ENCODE measurements at places on chromosomes 4 and X.

- no peak for DNase-seq
Observed at GRCh38 chr4:139884438-139884837, 218.8 kb downstream of the MGST2 start.

GRCh38 chrX:140439476-140439875 lies 65.4 kb downstream of the SOX3 start:
- DNase-seq: peak; percentile 74

DNA sequence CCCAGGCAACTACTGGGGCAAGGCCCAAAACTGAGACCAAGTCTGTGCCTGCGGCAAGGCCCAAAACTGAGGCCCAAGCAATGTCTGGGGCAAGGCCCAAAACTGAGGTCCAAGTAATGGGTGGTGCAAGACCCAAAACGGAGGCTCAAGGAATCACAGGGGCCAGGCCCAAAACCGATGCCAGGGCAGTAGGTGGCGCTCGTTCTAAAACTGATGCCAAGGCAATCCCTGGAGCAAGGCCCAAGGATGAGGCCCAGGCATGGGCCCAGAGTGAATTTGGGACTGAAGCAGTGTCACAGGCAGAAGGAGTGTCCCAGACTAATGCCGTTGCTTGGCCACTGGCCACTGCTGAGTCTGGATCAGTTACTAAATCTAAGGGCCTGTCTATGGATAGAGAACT lies 2.7 kb downstream of the GPRASP2 start:
- no peak for DNase-seq

DNA sequence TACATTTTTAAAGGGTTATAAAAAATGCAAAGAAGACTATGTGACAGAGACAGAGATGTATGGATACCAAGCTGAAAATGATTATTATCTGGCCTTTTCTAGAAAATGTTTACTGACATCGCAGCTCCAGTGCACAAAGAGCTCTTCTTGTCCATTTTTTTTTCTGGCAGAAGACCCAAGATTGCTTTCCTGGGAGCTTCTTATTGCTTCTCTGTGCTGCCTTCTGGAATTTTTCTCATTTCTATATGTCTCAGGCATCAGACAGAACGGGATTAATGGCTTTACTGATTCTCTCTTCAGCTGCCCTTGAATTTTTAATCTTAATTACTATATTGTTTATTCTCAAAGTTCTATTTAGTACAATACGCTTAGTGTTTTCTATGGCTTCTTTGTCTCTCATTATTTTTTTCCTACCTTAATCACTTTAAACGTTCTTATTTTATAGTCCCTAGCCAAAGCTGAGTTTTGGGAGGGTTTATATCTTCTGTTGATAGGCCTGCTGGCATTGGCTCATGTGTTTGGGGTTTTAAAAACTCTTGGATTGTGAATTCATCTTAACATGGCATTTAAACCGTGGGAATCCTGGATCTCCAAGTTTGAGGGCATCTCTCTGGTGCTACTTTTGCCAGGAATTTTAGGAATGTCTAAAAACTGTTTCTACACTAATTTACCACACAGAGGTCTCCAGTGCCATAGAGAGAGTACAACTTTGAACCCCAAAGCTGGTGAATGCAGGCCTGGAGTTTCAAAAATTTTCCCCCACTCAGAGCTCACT lies 138.9 kb upstream of the LNX1 start:
- no peak for DNase-seq

GRCh38 chr4:101286663-101287062 lies 60.7 kb downstream of the PPP3CA start:
- no peak for DNase-seq

- no peak for DNase-seq
Observed at GRCh38 chr4:42786350-42787078, 106.0 kb upstream of the GRXCR1 start.

DNA sequence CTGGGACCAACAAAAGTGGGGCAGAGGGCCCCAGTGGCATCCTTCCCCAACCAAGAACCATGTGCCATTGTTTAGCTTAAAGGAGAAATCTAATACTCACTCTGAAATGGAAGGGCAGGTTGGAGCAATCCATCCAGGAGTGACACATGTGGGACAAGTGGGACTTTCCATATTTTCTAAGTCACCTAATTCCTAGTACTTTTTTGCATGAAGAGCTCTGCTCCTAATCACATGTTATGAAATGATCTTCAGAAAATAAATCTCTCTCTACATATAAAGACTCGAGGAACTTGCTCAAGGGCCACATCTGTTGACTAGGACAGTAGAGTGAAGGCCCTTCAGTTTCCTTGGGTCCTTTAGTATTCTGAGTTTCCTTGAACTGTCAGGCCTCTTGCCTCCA lies 2.5 kb downstream of the CYBB start:
- DNase-seq: no peak

- DNase-seq: no peak
Observed at GRCh38 chrX:23888887-23889501, 18.7 kb downstream of the APOO start.

DNA sequence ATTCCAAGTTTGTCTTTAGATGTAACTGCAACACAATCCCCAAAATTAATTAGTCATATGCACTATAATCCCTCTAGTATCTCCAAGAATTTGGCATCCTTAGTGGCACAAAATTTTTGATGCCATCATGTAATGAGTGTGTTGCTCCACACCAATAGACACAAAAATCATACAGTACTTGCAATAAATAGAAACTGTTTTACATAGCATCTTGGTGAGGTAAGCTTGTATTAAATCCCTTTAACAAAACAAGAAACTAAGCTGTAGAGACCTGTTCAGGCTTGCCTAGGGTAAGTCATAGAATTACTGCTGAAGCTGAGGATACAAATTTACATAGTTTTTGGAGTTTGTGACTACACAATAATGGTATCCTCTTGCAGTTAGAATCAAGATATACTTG lies 64.5 kb upstream of the PRSS12 start:
- DNase-seq: no peak

DNA sequence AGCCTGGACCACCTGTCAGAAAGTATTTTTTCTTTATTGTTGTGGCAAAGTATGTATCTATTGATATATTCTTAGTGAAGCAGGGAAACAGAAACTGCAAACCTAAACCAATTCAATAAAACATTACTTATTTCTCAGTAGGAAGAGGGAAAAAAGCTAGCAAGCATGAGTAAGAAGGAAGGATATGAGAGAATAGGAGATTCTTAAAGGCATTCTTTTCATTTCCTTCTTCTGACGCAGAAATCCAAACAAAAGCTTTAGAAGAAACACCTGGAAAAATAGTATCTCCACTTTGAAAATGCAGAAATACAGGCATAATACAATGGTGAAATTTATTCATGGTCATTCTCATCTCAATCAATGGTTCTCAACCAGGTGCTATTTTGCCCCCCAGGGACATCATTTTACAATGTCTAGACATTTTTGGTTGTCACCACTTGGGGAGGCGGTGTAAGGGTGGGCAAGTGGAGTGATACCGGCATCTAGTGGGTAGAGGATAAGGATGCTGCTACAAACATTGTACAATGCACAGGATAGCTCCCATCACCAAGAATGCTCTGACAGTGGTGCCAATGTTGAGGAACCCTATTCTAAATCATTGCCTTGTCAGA lies 21.7 kb upstream of the ATXN3L start:
- DNase-seq: no peak

- DNase-seq: no peak
Observed at GRCh38 chr4:6910340-6910959, 824 bp downstream of the TBC1D14 start.

All from NCI-H69 (cell line).